ENCODE measurements at places on chromosomes 4 and X. TPM values are rescaled to one million over a fixed set of nuclear protein-coding genes. Genes with fewer than 3 reads are reported as not detected.

Gene ABLIM2
- polyA plus RNA-seq = 7.4 TPM

Gene PAK3
- polyA plus RNA-seq = not detected

Gene PRSS12
- 6.6 TPM for polyA plus RNA-seq

Gene P2RY4
- 0.46 TPM for polyA plus RNA-seq

Gene TGIF2LX
- not detected for polyA plus RNA-seq

Measured in sigmoid colon (tissue), 7 donors.